Panc1 (cell line): ENCODE measurements at places on chromosomes 7 and 10. TPM values are rescaled to one million over a fixed set of nuclear protein-coding genes. Genes with fewer than 3 reads are reported as not detected.

ABCC2 gene
- total RNA-seq: 6.5 TPM

IFIT2 gene
- total RNA-seq: 31.6 TPM

CFTR gene
- 0.31 TPM for total RNA-seq

PALD1 gene
- total RNA-seq: 3.0 TPM

GRCh38 chr7:91127959-91128358, 136.3 kb upstream of the FZD1 start:
- DNase-seq: no peak
- H3K27me3 ChIP-seq: no peaks in the 10 kb centered on the region
- H3K27ac ChIP-seq: no peak overlapping the region
- H3K4me1 ChIP-seq: no peaks in the 10 kb centered on the region; the same call in 1 of the 2 replicates

GRCh38 chr7:108335269-108335918, 120.8 kb downstream of the NRCAM start:
- H3K27me3 ChIP-seq: no peaks in the 10 kb centered on the region
- no peaks in the 10 kb centered on the region for H3K4me1 ChIP-seq
- DNase-seq: no peak
- H3K27ac ChIP-seq: no peak overlapping the region
- H3K4me3 ChIP-seq: no peak overlapping the region

DNA sequence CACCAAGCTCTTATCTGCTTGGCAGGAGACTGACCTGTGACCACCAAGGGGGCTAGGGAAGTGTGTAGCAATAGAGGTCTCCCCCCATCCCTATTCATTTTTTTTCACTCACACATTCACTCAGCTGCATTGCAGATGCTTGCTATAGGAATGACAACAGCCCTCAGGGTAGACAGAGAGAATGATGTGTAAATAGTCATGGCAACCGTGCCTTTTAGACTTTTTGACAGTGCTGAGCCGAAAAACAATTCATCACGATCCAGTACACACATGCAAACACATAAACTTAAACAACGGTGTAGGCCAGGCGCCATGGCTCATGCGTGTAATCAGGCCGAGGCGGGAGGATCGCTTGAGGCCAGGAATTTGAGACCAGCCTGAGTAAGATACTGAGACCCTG, 7.6 kb upstream of the ELN start:
- H3K27ac ChIP-seq: no peak overlapping the region
- DNase-seq: no peak
- H3K36me3 ChIP-seq: no peaks in the 10 kb centered on the region
- H3K4me1 ChIP-seq: peaks cover 14% of the 10 kb centered on the region

DNA sequence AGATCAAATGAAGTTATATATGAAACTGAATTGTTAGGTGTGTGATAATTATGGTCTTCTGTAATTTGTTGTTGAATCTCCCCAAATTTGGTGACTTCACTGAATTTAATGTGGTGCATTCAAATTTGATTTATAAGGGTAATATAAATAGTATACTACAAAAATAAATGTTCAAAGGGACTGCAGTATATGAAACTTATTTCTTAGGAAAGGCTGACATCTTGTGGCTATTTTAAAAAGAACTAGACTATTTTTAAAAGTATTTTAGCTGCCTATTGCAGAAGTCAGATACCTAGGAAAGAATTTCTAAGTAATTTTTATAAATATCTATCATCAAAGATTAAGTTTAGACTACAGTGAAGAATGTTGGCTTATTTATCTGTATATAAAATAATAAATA, 36.6 kb downstream of the ATRNL1 start:
- H3K27ac ChIP-seq: no peak overlapping the region
- H3K27me3 ChIP-seq: no peaks in the 10 kb centered on the region
- no peak overlapping the region for H3K4me3 ChIP-seq
- no peaks in the 10 kb centered on the region for H3K4me1 ChIP-seq
- DNase-seq: peak; percentile 20
- H3K36me3 ChIP-seq: no peaks in the 10 kb centered on the region

- no peak for DNase-seq
- H3K27ac ChIP-seq: no peak overlapping the region
- no peak overlapping the region for H3K4me3 ChIP-seq
- no peaks in the 10 kb centered on the region for H3K36me3 ChIP-seq
- H3K4me1 ChIP-seq: no peaks in the 10 kb centered on the region
- H3K27me3 ChIP-seq: peaks cover 55% of the 10 kb centered on the region
Measured at GRCh38 chr7:45703911-45704682, 129.9 kb downstream of the ADCY1 start.

DNA sequence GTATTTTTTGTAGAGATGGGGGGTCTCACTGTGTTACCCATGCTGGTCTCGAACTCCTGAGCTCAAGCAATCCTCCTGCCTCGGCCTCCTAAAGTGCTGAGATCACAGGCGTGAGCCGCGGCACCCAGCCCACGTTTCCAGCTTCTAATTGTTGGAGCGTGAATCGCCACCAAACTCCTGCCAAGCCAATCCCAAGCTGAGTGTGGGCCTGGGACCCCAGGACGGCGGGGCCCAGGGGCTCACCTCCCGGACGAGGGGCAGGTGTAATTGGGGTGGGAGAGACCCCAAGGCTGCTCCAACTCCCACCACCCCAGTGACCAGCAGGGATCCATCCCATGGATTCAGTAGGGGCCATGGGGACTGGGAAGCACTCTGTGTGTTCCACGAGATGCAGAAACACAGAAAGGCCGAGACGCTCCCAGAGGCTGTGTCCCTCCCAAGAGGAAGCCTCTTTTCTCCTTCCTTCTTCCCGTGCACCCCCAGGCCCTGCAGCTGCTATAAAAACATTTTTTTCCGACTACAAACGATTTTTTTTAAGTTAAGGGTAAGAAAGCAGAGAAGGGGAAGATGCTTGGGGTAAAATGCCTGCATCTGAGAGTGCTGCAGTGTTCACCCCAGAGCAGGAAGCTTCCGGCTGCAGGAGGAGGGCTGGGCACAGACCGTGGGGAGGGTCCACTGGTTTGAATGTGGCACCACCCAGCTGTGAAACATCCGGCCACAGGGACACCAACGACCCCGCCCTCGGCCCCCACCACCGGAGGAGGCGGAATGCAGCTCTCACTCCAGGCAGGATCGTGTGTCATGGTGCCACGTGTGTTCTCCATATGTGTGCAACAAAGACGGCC, 76.5 kb downstream of the MICALL2 start:
- H3K36me3 ChIP-seq: no peaks in the 10 kb centered on the region
- H3K27ac ChIP-seq: no peak overlapping the region
- H3K4me1 ChIP-seq: no peaks in the 10 kb centered on the region
- no peaks in the 10 kb centered on the region for H3K27me3 ChIP-seq
- no peak for DNase-seq

DNA sequence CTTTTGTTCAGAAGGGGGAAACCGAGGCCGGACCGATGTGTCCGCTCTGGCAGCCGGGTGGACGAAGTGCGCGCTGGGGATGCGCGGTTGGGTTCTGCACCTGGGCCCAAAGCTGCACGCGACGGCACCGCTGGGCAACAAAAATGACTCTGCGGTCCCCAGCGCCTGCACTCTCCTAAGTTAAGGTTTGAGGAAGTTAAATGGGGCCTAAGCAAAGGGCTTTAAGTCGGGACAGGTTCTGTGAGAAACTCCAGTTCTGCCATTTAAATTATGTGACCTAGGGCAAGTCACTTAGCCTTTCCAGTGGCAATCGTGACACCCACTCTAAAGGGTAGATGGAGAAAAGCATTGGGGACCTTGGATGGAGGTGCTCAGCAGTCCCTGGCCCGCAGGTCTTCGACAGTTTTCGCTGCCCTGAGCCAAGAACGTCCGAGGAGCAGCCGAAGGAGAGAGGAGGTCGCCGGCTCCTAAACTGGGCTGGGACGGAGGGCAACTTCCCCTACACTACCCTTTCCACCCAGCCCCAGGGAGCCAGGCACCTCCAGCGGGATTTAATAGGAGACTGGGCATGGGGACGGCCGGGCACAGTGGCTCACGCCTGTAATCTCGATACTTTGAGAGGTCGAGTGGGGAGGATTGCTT, 534 bp upstream of the ACBD5 start:
- H3K4me3 ChIP-seq: peak overlapping the region; percentile 76
- peaks cover 7% of the 10 kb centered on the region; the same call in 1 of the 2 replicates for H3K4me1 ChIP-seq
- H3K36me3 ChIP-seq: peaks cover 3% of the 10 kb centered on the region; the same call in 1 of the 2 replicates
- no peaks in the 10 kb centered on the region for H3K27me3 ChIP-seq
